Pancreas (tissue), 10 donors: ENCODE measurements at places on chromosomes 4 and X. TPM values are rescaled to one million over a fixed set of nuclear protein-coding genes. Genes with fewer than 3 reads are reported as not detected.

DNA sequence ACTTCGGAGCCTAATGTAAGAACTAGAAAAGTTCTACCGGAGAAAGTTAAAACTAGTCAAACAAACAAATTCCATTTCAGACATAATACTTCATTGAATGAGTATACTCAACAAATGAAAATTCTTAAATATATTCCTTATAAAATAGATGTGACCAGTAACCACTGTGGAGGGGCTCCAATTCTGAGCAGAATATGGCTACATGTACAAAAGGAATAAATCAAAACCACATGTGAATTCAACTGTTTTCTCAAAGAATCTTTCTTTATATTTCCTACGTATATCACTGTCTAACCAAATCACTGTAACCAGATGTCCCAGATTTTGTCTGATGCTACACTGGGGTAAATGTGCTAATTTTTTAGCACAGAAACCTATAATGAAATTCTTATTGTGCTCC lies 49.0 kb downstream of the HTN1 start:
- no peak for DNase-seq

DNA sequence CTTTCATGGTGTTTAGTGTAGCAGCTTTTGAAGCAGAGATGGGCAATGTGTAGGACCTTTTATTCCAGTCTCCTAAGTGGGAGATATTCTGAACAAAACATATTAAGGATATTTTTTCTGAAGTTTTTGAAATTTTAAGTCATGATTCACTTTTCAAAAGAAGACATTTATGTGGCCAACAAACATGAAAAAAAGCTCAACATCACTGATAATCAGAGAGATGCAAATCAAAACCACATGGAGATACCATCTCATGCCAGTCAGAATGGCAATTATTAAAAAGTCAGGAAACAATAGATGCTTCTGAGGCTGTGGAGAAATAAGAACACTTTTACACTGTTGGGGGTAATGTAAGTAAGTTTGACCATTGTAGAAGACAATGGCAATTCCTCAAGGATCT lies 76.0 kb downstream of the FAT4 start:
- DNase-seq, result no peak

DNA sequence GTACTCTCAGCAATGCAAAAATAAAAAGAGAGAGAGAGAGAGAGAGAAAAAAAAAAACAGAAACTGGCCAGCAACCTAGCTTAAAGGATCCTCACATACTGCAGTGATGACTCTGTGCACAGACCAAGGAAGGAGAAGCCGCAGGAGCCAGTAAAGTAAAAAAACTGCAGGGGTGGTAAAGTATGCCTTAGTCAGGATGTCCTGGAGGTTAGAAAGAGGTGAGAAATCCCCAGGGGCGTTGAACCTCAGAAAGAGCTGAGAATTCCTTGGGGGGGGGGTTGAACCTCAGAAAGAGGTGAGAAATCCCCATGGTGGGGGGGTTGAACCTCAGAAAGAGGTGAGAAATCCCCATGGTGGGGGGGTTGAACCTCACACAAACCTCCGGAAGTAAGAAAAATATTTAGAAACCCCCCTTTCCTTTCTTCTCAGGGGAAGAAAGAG lies 48.0 kb downstream of the MAGEA9 start:
- DNase-seq, result no peak

DNA sequence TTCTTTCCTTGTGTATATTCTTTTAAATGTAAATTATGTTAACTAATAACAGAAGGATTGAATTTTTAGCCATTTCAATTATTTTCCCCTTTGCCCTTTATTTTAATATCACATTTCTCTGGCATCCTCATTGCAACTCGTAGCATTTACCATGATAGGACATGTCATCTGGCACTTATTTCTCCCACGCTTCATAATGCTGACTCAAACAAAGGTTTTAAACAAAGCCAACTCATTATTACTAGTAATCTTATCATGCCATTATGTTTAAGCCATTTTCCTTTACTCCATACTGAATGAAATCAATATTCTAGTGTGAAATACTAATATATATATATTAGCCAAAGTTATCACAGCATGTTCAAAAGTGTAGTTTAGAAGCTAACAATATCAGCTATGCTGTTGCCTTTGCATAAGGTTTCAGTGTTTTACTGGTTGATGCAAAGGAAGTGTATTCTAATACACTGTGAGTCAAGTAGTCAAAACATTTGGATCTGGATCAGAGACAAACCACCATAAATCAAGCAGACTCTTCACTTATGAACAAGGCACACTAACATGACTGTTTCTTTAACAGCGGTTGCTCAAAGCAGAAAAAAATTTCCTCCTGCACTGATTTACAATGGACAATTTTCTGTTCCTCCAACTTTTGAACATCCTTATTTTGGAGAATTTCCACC lies 281.6 kb downstream of the SLC7A11 start:
- DNase-seq, result no peak

- DNase-seq, result no peak
Measured at GRCh38 chr4:32560306-32560705, 1840.1 kb downstream of the PCDH7 start.

DNA sequence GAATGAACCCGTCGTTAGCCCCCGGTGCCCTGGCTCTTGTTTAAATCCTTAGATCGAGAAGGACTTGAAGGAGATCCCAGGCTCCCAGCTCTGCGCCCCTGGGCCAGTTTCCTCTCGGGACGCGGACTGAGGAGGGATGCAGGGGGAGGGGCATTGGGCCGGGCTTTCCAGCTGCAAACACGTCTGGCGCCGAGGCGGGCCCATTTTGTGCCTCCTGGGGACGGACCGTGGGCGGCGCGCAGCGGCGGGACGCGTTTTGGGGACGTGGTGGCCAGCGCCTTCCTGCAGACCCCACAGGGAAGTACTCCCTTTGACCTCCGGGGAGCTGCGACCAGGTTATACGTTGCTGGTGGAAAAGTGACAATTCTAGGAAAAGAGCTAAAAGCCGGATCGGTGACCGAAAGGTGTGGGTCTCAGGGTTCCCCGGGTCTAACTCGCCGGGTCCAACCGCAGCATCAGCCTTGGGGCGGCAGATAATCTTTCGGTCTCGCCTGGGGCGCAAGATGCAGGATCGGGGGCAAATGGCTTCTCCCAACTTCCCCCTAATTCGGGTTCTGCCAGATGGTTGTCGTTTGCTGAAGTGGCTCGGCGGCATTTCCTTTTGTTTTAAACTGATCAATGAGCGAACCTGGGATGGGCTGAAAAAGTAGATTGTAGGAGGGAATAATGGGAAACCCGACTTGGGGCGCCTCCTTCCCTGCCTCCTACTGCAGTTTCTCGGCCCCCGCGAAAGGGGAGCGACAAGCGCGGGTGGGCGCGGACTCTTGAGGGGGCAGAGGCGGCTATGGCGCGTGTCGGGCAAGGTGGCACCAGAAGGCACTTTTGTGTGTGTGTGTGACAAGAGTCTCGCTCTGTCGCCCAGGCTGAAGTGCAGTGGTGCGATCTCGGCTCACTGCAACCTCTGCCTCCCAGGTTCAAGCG lies 2.9 kb downstream of the PDGFRA start:
- DNase-seq, result no peak

DNA sequence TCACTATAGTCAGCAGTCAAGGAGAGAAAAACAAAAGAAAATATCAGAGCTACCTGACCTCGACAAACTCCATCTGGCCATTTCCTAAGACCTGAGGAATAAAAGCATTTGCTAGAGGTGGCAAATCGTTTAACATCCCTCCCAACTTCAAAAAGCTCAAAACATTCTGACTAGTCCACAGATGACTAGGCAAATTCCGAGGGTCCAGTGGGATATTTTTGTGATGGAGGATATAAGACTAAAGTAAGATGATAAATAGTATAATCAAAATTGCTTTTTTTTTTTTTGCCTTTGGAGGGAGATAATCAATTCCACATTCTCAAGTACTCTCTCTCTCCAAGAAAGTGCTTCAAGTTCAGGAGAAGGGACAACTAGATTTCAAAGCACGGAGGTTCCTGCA lies 119.1 kb upstream of the ETNPPL start:
- no peak for DNase-seq

The NAP1L2 gene
- total RNA-seq, result 2.5 TPM

The SPOCK3 gene
- 0.35 TPM for total RNA-seq
